ENCODE measurements at places on chromosomes 5 and 9.

DNA sequence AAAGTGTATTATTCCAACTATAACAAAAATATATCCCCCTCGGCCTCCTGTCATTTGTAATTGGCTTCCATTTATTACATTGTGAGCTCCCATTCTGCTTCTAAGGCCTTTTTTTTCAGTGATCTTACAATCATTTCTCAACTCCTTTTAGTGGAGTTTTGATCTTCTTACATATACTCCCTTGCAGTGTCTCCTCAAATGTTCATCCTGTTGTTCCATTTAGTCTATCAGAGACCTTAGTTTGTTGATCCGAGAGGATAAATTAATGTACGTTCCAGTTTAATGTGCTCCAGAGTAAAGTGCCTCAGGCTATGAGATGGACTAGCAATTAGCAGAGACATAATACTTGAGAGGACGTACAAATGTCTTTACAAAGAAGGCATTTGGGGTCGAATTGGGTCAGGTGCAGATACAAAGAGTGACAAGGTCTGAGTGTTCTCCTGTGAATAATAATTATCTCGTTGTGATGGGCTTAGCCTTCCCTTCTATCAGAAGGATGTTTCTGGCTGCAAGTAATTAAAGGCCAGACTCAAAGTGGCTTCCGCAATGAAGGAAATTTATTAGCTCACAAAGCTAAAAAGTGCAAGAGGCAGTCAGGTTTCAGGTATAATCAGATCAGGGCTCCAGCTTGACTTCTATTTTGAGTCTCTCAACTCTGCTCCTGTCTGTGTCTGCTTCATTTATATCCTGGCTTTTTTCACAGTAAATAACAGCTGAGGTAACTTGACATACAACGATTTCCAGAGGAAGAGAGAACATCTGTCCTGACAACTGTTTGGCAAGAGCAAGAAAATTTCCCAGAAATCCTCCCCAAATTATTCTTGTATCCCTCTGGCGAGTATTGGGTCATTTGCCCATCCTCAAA is 30.1 kb downstream of the ARRDC3 start:
- no peak for DNase-seq

DNA sequence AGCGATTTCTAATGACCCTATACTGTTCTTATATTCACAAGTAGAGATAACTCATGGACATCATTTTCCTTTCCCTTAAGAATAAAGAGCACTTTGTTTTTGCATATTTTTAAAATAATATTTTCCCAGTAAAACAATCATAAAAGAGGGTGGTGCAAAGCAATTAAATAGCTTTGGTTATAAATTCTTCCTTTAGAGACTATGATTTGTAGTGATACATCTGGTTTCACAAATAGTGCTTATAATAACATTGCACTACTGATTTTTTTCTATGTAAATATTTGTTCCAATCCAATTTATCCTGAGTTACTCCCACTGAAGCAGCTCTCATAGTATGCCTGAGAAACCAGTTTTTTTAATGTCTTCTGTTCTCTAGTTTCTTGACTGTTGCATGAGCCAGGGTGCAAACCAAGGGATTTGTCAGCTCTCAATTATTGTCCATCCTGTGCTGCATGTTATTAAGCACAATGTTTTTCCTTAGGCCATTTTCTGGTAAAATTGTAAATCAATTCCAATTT is 74.7 kb downstream of the LURAP1L start:
- no peak for DNase-seq

- DNase-seq = no peak
Observed at GRCh38 chr9:127194881-127195713, 69.5 kb upstream of the GARNL3 start.

GRCh38 chr5:125232779-125233230 is 486.4 kb upstream of the ZNF608 start:
- DNase-seq = no peak

- no peak for DNase-seq
Observed at GRCh38 chr5:39765366-39765765, 340.6 kb upstream of the DAB2 start.

DNA sequence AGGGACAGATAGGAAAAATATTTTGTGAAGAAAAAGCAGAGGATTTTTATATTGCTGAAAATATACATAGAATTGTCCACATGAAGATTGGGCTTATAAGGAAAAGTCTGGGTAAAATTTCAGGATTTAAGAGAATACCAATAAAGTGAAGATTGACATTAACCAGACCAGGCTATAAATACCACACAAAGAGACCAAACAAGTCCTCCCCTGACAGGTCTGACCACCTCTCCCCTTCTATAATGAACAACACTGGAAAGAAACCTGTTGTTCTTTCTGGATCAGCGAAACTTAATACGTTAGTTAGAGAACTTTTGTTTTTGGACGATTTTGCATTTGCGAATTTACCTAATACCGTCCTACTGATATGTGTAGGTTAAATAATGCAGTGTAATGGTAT is 138.3 kb downstream of the ISL1 start:
- no peak for DNase-seq

DNA sequence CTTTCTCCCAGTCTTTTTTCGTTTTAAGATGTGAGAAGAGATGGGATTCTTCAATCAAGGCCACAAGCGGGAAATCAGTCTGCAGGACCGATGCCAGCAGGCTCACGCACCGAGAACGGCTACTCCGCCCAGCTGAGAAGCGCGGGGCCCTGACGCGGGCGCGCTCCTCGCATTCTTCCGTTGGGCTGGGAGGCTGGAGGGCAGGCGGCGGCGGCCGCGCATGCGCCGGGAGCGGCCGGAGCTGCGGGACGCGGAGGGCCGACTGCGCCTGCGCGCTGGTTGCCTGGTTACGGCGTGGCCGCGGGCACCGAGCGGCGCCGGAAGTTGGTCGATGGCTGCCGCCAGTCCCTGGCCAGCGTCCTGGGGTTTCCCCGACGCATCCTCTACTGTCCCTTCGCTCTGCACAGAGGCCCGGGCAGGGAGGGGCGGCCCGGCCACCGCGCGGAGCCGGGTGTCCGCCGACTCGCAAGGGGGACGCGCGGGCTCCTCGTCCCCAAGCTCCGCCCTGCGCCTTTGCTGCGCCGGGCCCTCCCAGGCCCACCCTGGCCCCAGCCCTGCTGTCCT is 831 bp upstream of the SEC16A start:
- DNase-seq = peak; percentile 66

DNA sequence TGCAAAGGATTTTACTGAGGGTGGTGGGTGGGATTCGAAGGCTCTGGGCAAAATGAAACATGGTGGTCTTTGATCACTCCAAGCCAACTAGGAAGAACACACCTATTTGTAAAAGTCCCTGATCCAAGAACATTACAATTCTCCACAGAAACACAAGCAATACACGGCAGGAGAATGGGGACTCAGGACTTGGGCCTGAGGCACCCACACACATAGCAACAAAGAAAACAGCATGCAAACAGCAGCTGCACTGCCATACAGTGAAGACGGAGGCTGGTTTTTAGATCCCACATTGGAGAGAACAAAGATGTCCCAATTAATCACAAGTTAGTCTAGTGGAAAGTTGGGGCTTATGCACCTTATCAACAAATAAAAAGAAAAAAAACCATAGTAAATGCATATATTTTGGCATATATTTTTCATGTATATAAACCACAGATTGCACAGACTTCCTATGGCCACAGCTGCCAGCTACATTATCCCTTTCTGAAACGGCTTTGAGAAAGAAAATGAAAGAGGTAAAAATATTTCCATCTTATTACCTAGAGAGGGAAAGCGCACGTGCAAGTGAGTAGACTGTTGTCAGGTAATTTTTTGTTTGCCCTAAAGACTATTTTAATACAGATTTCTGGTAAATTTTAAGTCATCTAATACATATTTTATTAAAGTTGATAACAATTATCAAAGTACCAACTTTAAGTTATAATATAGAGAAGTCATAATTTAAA is 410.9 kb downstream of the BNC2 start:
- no peak for DNase-seq

DNA sequence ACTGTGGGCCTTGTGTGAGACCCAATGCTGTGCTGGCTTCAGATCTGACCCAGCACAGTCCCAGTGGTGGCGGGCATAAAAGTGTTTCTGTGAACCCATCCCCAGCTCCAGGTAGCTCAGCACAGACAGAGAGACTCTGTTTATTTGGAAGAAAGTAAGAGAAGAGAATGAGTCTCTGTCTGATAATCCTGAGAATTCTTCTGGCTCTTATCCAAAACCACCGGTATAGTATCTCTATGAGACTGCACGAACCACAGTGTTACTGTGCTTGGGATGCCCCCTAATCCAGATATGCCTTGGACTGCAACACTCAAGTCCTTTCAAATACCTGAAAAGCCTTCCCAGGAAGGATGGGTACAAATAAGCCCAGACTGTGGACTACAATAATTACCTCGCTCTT is 1660.8 kb upstream of the ACO1 start:
- no peak for DNase-seq

DNA sequence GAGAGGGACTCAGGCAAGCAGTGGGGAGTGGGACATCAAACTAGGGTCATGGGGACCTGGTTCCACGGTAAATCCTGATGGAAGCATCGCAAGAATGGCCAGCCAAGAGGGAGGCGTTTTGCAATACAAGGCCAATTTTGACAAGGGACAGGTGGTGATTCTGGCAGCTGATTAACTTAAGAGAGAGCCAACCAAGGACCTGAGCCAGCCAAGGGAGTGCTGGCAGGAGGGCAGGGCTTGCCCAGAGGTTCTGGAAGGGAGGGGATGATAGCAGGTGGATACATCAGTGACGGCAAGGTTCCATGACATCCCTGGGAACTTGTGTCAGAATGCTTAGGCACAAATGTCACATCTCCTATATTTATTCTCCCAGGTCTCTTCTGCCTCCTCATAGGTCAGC is 32.8 kb upstream of the PUM3 start:
- no peak for DNase-seq

GRCh38 chr9:36950389-36950788 is 83.7 kb downstream of the PAX5 start:
- DNase-seq = no peak

- DNase-seq = no peak
Observed at GRCh38 chr9:70531311-70531710, 116.9 kb upstream of the KLF9 start.

DNA sequence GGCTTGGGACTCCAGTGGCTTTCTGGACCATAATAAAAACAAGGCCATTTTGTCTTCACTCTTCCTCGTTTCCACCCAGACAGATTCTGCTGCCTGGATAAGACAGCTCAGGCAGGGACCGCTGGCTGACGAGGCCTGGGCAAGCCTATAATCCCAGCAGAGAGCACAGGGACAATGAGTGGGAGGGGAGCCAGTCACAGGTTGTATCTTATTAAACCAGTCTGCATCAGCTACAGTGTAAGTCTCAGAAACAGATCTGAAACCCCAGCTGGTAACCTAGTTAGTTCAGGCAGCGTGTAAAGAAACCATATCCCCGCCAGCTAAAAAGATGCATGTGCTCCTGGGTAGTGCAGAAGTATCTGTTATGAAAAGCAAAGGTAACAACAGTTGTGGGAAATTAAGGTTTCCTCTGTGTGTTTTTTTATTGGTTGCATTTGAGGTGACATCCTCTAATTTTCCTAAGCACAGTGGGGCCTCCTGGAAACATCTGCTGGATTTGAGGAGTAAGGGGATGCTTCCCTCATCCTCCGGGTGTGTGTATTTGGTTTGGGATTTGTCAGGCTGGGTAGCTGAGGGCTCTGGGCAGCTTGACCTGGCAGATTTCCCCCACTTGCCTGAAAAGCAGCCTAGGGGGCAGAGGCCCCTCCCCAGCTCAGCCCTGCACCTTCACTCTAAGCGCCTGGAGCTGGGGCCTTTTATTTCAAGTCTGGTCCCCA is 15.2 kb upstream of the TAL2 start:
- DNase-seq = no peak

GRCh38 chr9:14236591-14236990 is 77.3 kb downstream of the NFIB start:
- DNase-seq = no peak

GRCh38 chr5:101080462-101081240 is 177.6 kb upstream of the ST8SIA4 start:
- no peak for DNase-seq

DNA sequence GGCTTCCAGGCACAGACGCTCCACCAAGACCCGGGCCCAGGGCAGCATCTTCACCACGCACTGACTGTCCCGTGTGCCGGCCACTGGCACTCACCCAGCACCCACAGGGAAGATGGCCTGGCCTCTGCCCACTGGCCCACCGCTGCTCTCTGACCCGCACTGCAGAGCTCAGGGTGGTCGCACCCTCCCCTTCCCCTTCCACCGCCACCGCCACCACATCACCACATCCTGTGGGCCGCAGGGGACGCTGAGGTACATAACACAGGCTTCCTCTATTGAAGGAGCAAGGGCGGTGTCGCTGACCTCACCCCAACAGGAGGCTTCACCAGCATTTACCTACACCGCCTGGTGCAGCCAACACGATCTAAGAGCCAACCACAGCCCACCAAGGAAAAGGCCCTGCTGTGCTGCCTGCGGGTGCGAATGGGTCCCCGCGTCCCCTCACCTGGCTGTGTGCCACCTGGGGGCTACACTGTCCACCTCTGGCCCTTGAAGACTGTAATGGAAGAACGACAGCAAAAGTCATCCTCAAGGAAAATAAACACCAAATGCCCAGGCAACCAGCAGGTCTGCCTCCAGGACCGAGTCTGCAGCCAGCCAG is 101.8 kb downstream of the CAMSAP1 start:
- no peak for DNase-seq

DNA sequence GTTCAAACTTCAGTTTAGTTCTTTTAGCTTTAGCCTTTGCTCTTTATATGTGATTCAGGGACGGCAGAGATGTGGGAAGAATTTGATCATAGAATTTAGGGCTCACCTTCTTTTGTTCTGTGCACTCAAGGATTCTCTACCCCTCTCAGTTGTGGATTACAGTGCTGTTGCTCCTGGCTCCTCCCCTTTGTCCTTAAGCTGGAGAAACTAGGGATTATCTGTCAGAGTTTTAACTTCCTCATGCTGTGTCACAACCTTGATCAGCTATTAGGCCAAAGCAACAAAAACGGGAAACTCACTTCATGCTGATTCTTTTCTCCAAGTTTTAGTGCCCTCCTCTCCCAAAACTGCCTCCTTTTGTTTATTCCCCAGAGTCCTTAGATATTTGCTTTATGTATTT is 13.0 kb upstream of the PCDHAC2 start:
- DNase-seq = no peak

GRCh38 chr9:128421482-128421996 is 882 bp downstream of the CERCAM start:
- DNase-seq = no peak

- DNase-seq = no peak
Observed at GRCh38 chr9:71519098-71519696, 249.1 kb downstream of the CEMIP2 start.

- DNase-seq = no peak
Observed at GRCh38 chr5:84059672-84060071, 325.0 kb downstream of the EDIL3 start.

DNA sequence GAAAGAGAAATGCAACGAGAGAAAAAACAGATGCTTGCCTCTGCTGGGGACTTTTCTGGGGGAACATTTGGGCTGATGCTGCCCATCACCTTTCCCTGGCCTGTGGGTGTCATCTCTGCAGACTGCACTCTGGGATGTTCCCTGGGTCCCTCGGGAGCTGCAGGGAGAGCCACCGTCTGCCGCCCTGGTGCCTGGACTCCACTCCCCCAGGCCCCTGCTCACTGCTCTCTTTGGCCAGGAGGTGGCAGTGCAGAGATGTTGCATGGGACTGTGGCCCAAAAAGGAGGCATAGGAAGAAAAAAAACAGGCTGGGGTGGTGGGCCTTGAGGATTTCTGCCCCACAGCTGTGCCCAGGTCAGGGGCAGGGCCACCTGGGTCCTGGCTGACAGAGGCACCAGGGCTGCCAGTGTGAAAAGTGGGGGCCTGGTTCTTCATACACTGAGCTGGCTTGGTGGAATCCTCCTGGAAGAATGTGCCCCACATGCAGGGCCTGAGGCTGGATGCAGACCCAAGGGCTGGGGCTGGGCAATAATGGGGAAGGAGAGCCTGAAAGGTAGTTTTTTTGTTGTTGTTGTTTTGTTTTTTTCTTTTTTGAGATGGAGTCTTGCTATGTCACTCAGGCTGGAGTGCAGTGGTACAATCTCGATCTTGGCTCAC is 353.6 kb downstream of the SLIT3 start:
- DNase-seq = peak; percentile 25
